ENCODE measurements at places on chromosomes 5 and 9.

DNA sequence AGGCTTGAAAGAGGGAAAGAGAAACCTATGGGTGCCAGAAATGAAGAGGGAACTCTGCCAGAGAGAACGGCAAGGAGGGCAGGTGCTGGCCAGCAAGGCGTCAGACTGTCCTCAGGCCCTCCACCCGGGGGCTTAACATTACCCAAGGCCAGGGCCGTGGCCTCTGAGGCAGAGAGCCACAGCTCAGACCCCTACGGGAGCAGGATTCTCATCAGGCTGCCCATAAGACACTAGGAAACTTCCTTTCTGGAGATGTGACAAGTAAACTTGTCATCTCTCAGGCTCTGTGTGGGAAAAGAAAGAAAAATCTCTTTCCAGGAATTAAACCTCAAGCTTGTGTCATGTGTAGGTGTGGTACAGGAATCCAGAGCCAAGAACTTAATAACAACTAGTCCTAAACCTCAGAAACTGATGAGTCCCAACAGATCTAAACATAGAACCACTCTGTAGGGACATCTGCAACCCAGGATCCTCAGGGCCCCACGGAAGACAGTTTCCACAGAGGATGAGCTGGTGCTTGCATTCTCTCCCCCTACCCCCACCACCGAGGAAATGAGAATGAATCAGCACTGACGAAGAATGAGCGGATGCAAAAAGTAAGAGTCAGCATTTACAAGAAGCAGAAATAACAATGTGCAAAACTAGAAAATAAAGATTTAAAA, 74.3 kb downstream of the DCP2 start:
- H3K4me3 ChIP-seq, result no peak overlapping the region
- H3K27me3 ChIP-seq, result no peaks in the 10 kb centered on the region
- H3K36me3 ChIP-seq, result no peaks in the 10 kb centered on the region
- no peak overlapping the region for H3K27ac ChIP-seq

DNA sequence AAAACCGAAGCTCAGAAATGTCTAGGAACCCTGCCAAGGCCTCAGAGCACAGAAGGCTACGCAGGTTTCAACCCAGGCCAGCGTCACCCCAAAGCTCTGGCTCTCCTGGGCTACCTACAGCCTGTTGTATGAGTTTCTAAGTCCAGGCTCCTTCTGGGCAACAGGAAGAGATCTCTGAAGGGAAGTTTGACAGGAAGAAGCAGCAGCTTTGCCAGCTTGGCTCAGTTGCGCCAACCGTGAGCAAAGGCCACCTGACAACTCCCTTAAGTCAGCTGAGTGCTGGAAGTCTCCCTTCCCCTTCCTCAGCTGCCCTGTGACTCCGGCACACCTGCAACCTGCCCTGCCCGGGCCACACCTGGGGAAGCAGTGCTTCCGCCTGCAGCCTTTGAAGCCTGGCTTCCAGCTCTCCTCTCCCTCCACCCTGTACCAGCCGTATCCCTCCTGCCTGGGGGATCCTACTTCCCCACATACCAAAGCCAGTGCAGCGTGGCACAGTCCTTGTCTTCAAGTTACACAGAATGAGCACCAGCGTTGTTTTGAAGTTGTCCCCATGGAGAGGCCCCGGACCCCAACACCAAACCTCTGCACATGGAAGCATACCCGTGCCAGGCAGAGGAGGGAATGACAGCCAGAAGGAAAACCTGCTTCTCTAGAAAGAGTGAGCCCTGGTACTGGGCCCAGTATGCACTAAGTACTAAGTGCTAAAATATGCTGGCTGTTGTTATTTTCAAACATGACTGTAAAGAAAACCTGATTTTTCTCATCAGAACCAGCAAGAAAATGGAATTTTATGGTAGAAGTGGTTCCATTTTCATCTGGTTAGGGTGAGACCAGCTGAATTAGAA, 36.5 kb downstream of the SHB start:
- no peak overlapping the region for H3K27ac ChIP-seq
- no peaks in the 10 kb centered on the region for H3K36me3 ChIP-seq
- DNase-seq, result no peak
- peaks cover 2% of the 10 kb centered on the region for H3K4me1 ChIP-seq
- no peaks in the 10 kb centered on the region for H3K27me3 ChIP-seq

DNA sequence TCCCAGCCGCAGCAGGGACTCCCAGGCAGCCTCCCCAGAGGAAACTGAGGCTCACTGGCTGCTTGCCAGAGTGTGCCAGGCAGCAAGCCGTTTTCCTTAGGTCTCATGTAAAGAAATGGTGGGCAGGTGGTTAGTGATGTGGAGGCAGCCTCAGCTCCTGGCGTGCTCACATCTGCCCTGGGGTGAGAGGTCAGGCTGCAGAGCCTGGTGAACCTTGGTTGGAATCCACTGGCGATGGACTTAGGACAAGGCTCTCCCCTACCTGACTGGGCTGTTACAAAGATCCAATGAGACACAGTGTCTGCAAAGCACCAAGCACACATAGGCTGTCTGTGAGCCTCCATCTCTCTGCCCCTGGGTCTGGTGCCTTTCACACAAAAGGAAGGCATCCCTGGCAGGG, 30.9 kb downstream of the LHX6 start:
- H3K4me1 ChIP-seq, result no peaks in the 10 kb centered on the region
- H3K27ac ChIP-seq, result no peak overlapping the region
- H3K27me3 ChIP-seq, result peaks cover 3% of the 10 kb centered on the region
- no peaks in the 10 kb centered on the region for H3K36me3 ChIP-seq
- no peak for DNase-seq
- no peak overlapping the region for H3K4me3 ChIP-seq

- H3K4me1 ChIP-seq, result no peaks in the 10 kb centered on the region
- H3K36me3 ChIP-seq, result no peaks in the 10 kb centered on the region
- H3K27me3 ChIP-seq, result no peaks in the 10 kb centered on the region
- DNase-seq, result no peak
These were observed 590.9 kb downstream of the PRELID2 start for GRCh38 chr5:145244251-145244650.

- peaks cover 43% of the 10 kb centered on the region for H3K4me1 ChIP-seq
- no peak for DNase-seq
- H3K4me3 ChIP-seq, result no peak overlapping the region
- no peaks in the 10 kb centered on the region for H3K27me3 ChIP-seq
These were observed 5.7 kb upstream of the TRAF2 start for GRCh38 chr9:136880651-136881050.

GRCh38 chr5:38305148-38305547, 46.8 kb downstream of the EGFLAM start:
- no peaks in the 10 kb centered on the region for H3K36me3 ChIP-seq
- no peak overlapping the region for H3K4me3 ChIP-seq
- peaks cover 3% of the 10 kb centered on the region for H3K27me3 ChIP-seq
- no peaks in the 10 kb centered on the region for H3K4me1 ChIP-seq
- DNase-seq, result no peak

DNA sequence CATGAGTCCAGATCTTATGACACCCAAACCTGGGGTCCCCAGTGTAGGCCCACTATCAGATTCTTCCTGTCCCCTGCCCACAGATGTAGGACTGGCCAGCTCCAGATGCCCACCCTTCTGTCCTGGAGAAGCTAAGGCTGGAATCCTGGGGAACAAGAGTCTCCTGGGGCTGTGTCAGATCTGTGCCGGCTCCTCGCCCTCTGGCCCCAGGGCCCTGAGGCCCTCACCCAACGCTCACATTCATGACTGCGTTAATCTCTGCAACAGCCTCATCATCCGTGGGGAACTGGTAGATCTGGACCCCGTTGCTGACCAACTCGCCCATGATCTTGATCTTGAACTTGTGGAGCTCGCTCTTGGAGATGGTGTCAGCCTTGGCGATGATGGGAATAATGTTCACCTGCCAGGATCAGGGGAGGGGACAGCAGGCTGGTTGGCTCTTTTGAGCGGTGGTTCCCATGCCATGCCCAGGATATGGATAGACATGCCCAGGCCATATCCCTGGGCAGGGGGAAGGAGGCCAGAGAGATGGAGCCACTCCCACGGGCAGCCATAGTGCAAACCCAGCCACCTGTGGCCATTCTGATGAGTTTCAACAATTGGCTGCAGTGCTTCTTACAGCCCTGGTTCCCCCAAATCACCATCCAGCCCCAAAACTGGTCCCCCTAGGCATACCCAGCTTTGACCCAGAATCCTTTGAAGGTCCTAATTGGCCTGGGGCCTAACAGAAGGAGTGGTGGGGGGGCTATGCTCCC, 14.6 kb downstream of the SEPTIN8 start:
- no peak for DNase-seq
- no peak overlapping the region for H3K27ac ChIP-seq
- H3K4me3 ChIP-seq, result no peak overlapping the region
- H3K4me1 ChIP-seq, result no peaks in the 10 kb centered on the region
- peaks cover 1% of the 10 kb centered on the region for H3K36me3 ChIP-seq

GRCh38 chr9:99807956-99808355, 13.7 kb upstream of the NR4A3 start:
- H3K36me3 ChIP-seq, result peaks cover 1% of the 10 kb centered on the region
- no peaks in the 10 kb centered on the region for H3K27me3 ChIP-seq
- H3K4me1 ChIP-seq, result peaks cover 21% of the 10 kb centered on the region
- DNase-seq, result no peak
- no peak overlapping the region for H3K27ac ChIP-seq
